Hippocampal formation (tissue), 2 donors: ENCODE measurements at places on chromosomes 2 and 18.

- DNase-seq = no peak
Measured at GRCh38 chr2:112646102-112646719, 472 bp downstream of the SLC20A1 start.

GRCh38 chr18:6646801-6647200 lies 82.7 kb upstream of the ARHGAP28 start:
- DNase-seq = no peak

DNA sequence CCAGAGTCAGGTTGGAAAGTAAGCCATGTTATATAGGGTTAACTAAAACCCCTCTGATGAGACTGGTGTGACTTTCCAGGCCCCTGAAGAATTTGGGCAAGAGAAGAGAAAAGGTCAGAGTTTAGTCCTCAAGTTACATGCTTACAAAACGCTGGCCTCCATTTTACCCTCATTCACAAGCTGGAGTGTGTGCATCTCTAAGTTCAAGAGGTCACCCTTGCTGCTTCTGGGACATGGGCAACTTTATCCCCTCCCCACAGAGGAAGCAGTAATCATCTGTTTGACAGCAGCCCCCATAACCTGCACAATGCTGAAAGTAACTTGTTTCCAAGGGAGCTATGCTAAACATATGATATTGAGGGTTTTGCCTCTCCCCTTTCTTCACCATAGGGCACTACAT lies 85.2 kb upstream of the CCDC195 start:
- DNase-seq = no peak

GRCh38 chr18:70442933-70443332 lies 154.1 kb downstream of the SOCS6 start:
- no peak for DNase-seq

GRCh38 chr2:16773080-16773713 lies 107.6 kb upstream of the CYRIA start:
- DNase-seq = peak; percentile 79

DNA sequence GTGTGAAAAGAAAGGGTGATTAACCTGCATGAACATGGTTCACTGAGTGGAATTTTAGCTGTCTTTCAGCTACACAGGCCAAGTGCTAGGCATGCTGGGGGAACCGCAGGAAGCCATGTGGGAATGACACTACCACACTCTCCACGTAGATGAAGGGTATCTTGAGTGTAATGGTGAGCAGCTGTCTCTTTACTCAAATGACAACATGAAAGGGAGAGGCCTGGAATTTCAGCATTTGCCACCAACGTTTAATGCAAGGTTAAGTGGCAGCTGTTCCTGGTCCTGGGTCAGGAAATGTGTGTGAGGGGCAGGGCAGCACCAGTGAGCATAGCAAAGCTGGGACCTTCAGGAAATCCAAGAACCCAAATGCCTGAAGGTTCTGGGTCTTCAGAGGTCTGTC lies 588.4 kb downstream of the SLC4A3 start:
- no peak for DNase-seq

- DNase-seq = no peak
Measured at GRCh38 chr2:38215522-38215921, 139.6 kb upstream of the CYP1B1 start.

- peak; percentile 87 for DNase-seq
Measured at GRCh38 chr18:23586249-23587196, at the start of gene NPC1. NPC1 (minus strand) TSS chr18:23586506; CDS start chr18:23586343, 163 bp downstream.

DNA sequence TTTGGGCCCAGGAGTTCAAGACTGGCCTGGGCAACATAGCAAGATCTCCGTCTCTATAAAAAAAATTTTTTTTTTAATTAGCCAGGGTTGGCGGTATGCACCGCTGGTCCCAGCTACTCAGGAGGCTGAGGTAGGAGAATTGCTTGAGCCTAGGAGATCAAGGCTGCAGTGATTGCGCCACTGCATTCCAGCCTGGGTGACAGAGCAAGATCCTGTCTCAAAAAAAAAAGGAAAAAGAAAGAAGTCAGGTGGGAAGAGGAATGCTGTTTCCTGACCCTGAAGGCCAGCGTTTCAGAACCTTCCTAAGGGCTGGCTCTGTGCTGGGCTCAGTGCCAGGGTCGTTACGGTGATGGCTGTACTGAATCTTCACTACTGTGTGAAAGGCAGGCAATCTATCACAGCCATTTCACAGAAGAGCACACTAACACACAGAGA lies 35.0 kb upstream of the AGAP1 start:
- no peak for DNase-seq

DNA sequence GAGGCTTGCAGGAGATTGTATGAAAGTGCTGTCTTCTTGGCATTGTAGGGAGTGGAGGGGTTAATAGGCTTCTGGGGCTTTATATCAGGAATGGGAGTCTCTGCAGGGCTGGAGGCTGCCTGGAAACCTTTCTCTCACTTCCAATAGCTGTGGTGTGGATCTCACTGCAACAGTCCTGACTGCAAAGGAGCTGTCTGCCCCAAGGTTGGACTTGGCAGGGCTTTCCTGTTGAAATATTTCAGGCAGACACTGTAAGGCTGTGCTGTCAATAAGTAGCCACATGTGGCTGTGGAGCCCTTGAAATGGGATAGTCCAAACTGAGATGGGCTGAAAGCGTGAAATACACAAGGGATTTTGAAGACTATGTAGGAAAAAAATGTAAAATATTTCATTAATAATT lies 399.1 kb upstream of the SPRED2 start:
- DNase-seq = no peak

DNA sequence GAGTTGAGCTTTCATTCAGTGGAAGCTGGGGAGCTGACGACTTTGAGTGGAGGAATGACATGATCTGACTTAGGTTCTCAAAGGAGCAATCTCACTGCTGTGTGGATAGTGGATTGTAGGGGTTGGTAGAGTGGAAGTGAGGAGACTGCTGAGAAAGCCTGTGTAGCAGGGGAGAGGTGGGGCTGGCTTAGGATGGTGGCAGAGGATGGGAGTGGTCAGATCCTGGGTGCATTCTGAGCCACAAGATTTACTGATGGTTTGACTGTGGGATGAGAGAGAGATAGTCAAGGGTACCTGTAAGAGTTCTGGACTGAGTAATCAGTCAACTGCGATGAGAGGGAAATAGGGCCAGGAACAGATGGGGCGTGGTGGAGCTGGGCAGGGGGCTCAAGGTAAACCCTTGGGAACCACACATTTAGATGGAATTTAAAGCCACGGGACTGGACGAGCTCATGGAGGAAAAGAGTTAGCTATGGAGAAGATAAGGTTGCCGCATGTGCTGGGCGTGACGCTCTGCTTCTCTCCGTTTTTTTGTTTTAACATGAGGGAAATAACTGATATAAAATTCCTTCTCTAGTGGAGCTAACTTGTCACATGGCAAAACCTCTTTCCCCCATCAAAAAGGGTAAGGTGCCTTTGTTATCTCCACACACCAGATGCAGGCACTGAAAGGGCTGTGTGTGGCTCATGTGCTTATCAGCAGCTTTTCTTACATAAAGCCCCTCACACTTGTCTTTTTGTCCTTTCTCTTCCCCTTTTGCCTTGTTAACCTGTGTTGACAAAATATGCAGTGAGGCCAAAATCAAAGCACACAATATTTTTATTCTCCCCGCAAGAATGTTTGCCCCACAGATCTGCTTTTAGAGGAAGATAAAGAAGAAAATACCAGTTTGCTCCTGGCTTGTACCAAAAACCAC lies 379.8 kb downstream of the TSN start:
- no peak for DNase-seq

- no peak for DNase-seq
Measured at GRCh38 chr2:189444322-189444721, 3.0 kb downstream of the WDR75 start.
